ENCODE measurements at places on chromosomes 13 and 19.

DNA sequence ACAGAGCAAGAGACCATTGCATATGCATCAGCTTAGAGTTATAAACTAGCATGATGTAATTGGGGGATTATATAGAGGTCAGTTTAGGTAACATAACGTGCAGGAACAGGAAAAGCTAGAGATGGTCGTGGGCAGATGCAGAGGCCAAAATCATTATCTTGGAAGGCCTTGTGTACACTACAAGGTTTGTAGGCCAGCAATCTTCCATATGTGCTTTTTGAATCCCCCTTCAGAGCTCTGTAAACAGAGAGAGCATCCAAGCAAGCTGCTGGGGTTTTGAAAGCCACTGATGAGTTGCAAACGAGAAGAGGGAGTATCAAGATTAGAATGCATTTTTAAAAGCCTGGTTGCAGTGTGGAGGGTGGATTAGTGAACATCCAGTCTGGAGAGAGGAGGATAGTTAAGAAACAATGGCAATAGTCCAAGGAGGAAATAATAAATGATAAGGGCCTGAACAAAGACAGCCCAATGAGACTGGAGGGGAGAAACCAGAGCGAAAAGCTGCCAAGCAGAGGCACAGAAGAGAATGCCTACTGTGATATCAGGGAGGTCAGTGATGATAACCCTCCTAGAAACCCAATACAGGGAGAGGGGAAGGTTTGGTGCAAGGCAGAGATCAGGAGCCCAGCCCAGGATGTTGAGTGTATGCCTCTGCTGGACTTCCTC is 109.6 kb downstream of the ZAR1L start:
- no peak for DNase-seq

GRCh38 chr19:47331931-47332547 is at the start of gene C5AR2:
Gene C5AR2 (plus strand): TSS chr19:47332175. CDS start chr19:47340800, 8,625 bp downstream.
- no peak for DNase-seq

- DNase-seq: no peak
Measured at GRCh38 chr19:43407416-43408005, 7.2 kb upstream of the TEX101 start.

DNA sequence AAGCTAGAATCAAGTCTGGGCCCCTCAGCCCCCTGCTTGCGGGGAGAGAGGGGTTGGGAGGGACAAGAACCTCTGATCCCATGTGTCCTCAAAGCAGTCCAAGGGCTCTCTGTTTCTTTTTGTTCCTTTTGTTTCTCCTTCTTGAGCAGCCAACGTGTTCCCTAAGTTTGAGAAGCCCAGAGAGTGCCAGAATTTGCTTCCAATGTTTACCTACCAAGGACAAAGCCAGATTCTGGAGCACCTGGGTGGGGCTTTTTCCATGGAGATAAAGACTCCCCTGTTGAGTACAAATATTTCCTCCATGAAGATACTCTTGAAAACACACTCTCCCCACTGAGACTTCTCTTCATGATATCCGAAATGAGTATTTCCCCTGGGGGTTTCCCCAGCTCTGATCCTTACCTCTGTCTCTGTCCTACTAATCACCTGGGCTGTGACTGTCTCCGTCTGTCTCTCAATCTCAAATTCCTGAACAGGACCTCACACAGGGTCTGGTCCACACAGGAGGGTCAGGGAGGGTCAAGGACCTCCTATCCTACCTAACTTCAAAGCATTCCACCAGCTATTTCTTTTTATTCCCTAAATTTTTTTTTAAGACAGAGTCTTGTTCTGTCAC is 27.4 kb downstream of the CD177 start:
- no peak for DNase-seq

- no peak for DNase-seq
Measured at GRCh38 chr13:77902319-77902963, 16.2 kb downstream of the EDNRB start.

GRCh38 chr19:49201042-49201441 is 43.5 kb downstream of the TRPM4 start:
- DNase-seq: no peak

Measured in pulmonary artery endothelial cell (primary cell).